Fibroblast of pulmonary artery (primary cell): ENCODE measurements at places on chromosomes 1 and 21.

DNA sequence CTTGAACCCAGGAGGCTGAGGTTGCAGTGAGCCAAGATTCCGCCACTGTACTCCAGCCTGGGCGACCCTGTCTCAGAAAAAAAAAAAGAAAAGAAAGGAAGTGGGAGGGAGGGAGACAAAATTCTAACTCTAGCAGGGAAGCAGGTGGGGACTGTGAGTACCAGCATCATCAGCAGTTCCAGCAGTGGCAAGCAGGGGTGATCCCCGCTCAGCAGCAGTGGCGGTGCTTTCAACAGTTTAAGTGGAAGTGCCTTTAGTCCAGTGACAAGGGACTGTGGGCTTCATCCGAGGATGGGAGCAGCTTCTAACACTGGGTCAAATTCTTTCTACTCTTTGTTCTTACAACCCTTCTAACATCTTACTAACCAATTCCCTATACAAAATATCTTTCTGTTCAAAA is 858.1 kb upstream of the ADAMTS5 start:
- DNase-seq = no peak

- peak; percentile 1 for DNase-seq
These were observed 283.5 kb downstream of the C1orf94 start for GRCh38 chr1:34460193-34460592.

DNA sequence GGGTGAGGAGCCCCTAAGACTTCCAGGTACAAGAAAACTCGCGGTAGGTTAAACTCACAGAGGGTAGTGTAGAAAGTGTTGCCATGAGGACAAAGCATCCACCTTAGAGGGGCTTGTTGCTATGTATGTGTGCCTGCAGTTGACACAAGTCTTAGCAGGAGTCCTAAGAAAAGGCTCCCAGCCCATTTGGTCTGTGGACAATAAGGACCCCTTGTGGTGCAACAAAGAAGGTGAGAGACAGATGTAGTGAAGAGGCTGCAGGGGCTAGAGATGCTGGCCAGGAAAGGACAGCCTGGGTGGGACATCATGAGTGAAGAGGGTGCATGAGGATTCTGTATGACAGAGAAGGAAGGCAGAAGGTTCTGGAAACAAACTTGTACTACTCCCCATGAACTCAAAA is 36.3 kb upstream of the IL10 start:
- DNase-seq = peak; percentile 73

DNA sequence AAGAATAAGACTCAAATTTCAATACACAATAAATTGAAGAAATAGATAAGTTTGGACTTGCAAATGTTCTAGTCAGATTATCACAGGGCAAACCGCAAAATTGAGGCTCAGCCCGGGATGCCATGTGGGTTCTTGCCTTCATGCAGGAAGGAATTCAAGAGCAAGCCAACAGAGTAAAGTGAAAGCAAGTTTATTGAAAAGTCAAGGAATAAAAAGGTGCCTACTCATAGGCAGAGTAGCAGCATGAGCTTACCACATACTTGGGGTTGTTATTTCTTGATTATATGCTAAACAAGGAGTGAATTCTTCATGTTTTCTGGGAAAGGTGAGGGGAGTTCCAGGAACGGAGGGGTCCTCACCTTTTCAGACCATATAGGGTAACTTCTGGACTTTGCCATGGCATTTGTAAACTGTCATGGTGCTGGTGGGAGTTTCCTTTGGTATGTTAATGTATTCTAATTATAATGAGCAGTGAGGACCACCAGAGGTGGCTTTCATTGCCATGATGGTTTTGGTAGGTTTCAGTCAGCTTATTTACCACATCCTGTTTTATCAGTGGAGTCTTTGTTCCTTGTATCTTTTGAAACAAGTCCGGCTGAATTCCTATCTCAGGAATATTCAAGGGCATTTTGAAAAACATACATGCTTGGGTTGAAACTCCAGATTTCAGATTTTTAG is 2.0 kb upstream of the OR2AK2 start:
- no peak for DNase-seq

DNA sequence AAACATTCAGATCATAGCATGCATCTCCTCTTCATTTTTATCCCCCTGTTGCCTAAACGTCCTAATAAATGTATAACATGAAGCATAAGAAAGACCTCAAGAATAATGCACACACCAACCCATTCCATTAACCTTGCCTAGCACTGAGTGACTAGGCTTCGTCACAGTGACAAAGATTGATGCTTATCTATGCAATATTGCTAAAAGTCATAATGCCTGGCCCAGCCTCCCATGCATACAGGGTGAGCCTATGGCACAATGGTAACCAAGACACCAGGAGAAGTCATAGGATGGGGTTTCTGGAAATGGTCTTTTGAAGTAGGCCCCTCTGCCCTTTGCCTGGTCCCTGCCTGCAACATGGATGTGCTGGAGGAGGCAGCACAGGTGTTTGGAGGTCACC is 33.8 kb downstream of the ABCA4 start:
- DNase-seq = no peak

- no peak for DNase-seq
These were observed 48.1 kb downstream of the NGF start for GRCh38 chr1:115289940-115290339.

- DNase-seq = no peak
These were observed 691.3 kb upstream of the PTBP2 start for GRCh38 chr1:96030312-96030711.

GRCh38 chr1:8424539-8425116 is 106.7 kb downstream of the SLC45A1 start:
- peak; percentile 41 for DNase-seq

- no peak for DNase-seq
These were observed 860.5 kb downstream of the NCAM2 start for GRCh38 chr21:21858502-21859334.

DNA sequence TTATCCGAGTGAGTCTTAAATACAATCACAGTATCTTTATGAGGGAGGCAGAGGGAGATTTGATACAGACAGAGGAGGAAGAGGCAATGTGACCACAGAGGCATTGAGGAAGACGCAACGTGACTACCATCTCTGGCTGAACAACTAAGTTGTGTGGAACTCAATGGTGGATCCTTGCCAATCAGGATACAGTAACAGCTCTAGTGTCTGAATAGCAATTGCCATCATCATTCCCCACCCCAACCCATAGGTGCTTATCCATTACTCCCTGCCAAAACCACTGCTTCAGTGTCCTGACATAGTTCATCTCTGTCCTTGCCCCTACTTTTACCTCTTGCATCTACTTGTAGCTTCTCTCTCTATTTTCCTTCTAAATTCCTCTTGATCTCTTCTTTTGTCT is 20.5 kb upstream of the RHBDL2 start:
- DNase-seq = peak; percentile 46

DNA sequence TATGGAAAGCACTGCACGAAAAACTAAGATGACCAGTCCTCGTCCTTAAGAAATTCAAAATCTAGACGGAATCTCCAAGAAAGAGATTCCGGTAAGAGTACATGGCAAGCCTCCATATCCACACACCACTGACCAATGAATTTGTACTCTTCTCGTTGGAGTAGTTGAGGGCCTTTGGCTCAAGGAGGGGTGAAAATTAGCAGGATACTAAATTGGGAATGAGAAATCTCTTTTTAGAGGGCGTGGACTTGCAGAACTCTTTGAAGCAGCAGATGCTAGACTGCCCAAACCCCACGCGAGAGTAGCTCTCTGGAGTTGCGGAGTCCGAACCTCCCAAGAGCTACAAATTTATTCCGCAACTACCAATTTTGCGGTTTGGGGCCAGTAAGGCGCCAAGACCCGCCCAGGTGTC is 872 bp upstream of the PPP2R5A start:
- peak; percentile 43 for DNase-seq

DNA sequence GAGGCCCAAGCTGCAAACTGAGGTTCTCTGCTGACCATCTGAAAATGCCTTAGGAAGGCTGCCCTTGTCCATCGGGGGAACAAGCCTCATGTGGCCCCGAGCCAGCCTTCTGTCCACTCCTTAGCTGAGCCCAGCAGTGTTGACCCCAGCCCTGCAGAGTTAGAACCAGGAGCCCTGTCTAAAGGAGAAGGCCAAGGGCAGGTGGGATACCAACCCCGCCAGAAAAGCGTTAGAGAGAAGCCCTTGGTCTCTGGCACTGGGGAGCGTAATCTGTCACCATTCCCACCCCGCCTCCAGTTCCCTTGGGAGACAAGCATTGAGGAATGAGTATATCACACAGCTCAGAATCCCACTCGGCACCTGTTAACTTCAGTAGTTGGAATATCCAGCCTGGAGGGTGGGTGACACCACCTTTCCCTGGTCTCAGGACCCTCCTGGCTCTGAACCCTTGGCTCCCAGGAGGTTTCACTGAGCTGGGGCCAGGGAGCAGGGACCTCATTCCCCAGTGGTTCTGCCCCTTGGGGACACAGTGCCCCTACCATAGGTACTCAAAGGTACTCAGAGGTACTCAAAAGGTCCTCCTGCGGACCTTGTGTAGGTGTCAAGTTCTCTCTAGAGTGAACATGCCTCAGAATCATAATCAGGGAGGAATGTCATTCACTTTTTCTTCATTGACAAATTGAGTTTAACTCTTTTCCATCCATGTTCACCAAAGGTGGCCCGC is 16.4 kb downstream of the ETS2 start:
- DNase-seq = no peak

GRCh38 chr1:52056937-52057231 is 789 bp downstream of the BTF3L4 start:
- peak; percentile 73 for DNase-seq

DNA sequence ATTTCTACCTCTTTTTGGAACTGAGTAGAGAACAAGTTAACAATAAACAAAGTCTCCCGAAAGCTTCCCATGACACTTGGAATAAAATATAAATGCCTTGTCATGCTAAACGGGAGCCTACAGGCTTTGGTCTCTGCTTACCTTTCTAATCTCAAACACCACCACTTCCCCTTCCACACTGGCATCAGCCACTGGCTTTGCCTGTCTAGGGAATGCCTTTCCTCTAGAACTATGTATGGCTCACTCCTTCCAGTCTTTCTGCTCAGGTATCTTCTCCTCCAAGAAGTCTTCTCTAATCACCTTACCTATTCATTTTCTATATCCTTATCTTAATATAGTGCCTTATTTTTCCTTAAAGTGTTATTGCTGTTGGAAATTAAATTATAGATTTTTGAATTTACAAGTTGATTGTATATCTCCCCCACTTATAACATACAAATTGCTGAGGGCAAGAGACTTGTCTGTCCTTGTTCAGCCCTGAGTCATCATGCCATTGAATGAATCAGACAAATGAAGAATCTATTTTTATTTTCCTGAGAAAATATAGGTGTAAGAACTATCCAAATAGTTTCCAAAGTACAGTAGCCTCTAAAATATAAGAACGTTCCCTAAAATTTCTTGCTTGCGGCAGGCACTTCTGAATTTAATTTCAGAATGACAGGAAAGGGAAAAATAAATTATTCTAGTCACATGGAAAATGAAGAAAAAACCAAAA is 119.2 kb downstream of the TM2D1 start:
- DNase-seq = peak; percentile 33

- DNase-seq = peak; percentile 14
These were observed 34.2 kb downstream of the LMO4 start for GRCh38 chr1:87362834-87363426.

DNA sequence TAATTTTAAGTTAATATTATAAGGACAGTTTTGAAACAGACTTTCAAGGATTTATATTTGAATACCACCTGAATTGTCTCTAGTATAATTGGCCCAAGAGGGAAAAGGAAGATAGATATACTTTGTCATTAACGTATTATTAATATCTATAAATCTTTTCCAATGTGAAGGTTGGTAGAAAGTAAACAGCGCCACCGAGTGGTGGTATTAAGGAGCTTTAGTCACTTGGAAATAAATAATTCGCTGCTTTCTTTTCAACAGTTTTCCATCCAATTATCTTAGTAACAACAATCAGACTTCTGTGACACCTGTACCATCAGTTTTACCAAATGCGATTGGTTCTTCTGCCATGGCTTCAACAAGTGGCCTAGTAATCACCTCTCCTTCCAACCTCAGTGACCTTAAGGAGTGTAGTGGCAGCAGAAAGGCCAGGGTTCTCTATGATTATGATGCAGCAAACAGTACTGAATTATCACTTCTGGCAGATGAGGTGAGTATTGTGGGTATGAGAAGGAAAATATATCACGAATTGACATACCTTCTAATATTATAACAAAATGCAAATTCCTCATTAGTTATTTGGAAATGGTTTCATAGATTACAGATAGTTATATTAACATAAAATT is 37.7 kb downstream of the SH3GLB1 start:
- DNase-seq = peak; percentile 69

DNA sequence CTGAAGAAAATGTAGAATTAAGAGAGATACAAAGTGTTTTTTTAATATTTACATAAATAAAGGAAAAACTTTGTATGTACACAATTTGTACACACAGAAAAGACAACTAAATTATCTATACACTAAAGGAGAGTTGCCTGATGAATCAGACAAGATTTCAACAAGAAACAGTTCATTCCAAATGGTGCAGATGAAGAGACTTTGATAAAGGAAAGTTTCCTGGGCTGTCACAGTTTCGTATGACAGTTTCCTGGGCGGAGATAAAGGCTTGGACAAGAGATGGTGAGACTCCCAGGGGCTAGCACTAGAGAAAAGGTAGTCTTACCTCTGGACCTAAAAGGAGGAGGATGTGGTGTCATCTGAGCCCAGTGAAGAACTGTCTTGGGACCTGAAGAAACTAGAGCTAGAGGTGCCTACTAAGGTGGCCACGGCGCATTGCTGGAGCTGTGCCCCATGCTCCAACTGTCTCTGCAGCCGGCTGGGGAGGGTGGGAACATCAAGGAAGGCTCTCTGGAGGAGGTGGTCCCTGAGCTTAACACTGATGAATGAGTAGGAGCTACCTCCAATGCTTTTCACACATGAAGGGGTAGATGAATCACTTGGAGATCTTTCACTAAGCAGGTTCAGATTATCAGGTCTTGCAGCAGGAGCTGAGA is 32.2 kb downstream of the ETS2 start:
- DNase-seq = no peak

GRCh38 chr21:26597031-26597430 is 23.9 kb upstream of the CYYR1 start:
- no peak for DNase-seq

DNA sequence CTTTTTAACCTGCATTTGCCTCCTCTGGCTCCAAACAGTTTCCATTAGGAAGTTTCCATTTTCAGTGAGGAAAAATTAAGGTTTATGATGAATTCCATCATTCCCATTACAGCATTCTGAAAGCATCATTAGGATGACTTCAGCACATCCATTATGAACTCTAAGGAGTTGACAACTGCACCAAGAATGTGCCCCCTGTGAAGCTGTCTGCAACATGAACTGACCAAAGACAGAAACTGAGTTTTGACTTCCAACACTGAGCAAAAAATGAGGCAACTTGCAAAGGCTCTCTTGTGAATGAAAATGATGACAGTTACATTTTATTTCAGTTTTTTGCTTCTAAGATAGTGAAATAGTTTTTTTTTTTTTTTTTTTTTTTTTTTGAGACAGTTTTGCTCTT is 18.3 kb upstream of the KCNE1 start:
- peak; percentile 49 for DNase-seq

- DNase-seq = peak; percentile 74
These were observed 164.2 kb upstream of the C1orf21 start for GRCh38 chr1:184222652-184223052.

GRCh38 chr1:83709662-83710061 is 289.3 kb downstream of the TTLL7 start:
- DNase-seq = no peak
